ENCODE measurements at places on chromosomes 16 and 17.

DNA sequence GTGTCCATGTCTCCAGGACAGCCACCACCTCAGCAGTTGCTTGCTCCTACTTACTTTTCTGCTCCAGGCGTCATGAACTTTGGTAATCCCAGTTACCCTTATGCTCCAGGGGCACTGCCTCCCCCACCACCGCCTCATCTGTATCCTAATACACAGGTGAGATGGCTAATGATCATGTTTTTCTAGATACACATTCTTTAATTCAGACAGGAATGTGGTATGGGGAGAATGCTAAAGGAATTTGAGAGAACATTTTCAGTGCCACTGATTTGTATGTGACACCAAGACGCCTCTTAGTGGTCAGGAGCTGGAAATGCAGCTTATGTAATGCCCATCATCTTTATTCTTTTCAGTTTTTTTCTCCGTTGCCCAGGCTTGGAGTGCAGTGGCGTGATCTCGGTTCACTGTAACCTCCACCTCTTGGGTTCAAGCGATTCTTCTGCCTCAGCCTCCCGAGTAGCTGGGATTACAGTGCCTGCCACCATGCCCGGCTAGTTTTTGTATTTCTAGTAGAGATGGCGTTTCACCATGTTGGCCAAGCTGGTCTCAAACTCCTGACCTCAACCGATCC lies 8.9 kb upstream of the RAPGEFL1 start:
- peak; percentile 31 for DNase-seq

DNA sequence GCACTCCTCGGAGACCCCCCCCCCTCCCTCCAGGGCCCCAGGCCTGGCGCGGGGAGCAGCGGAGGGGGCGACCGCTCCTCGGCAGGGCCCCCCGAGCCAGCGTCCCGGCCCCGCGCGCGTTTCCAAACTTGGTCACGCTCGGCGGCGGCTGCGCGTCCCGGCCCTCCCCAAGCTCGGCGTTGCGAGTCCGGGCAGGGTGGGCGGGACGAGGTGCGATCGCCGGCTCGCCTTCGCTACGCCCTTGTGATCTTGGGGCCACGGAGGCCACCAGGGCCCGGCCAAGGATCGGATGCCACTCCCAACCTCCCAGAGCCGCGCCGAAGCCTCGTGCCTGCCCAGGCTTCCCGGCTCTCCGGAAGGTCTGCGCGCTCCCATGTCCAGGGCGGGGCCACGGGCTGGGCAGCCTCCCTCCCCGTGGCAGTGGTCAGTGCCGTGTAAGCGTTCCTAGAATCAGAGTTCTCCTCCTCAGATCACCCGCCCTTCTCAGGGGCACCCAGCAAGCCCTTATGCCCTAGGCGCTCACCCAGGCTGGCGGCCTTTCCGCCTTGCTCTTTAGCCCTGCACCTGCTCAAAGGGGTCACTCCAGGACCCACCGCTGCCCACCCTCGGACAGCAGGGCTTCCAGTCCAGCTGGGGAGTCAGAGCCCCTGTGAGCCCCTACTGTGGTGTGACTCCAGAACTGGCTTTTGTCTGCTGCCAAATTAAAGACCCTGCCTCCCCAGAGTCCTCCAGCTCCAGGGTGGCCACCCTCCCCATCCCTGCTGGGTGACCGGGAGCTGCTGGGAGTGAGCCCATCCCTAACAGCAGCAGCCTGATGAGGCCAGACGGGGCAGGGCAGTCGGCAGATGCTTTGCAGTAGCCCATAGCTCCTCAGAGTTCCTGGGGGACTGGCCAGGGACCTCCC lies 12.2 kb upstream of the MRPS23 start:
- DNase-seq, result no peak

DNA sequence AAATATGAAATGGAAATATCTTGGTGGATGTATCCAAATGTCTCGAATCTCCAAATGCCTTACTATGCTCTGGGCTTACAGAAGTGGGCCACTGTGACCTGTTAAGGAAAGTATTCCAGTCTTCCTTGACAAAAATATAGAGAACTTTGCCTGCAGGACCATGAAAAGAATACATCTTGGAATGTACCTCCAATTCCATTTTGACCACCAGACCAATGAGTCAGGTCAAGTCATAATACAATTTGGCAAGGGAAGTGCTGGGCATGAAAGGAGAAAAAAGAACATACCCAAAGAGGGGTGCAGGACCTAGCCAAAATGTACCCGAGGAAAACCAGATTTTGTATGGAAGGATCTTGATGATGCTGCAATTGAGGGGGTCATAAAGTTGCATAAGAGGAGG lies 1153.7 kb upstream of the GOT2 start:
- no peak for DNase-seq

DNA sequence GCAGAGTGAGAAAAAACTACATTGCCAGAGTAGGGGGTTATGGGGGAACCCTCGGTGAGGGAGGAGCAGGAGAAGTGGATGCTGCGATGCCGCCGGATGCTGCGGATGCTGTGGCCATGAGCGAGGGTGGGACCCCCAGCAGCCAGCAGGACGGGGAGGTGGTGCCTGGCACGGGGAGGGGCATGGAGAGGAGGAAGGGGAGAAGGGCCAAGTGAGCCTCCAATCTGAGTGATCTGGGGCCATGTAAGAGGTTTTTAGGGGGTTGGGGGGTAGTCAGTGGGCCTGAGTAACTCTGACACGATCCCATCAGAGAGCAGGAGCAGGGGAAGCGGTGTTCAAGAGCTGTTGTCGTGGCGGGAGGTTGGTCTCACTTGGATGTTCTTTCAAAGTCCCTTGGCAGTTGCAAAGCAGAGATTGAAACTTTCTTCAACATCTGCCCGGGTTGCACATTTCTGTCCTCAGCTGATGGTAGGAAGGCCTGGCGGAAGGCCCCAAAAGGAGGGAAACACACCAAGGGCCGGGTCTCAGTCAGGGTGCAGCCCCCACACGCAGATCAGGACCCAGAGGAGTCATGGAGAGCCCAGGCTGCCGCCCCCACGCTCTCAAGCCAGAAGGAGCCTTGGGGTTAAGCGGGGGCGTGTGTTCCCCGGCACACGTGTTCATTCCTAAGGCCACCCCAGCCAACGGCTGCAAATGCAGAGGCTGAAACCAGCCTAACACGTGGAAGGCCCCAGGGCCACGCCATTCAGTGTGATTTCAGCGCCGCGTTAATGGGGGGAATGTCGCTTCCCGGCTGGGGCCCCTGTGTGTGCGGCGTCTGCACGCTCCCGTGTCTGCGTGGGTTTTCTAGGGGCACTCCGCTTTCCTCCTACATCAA lies 81.7 kb downstream of the ZDHHC7 start:
- no peak for DNase-seq

- no peak for DNase-seq
Measured at GRCh38 chr17:29070781-29071180, 27.8 kb downstream of the PIPOX start.

DNA sequence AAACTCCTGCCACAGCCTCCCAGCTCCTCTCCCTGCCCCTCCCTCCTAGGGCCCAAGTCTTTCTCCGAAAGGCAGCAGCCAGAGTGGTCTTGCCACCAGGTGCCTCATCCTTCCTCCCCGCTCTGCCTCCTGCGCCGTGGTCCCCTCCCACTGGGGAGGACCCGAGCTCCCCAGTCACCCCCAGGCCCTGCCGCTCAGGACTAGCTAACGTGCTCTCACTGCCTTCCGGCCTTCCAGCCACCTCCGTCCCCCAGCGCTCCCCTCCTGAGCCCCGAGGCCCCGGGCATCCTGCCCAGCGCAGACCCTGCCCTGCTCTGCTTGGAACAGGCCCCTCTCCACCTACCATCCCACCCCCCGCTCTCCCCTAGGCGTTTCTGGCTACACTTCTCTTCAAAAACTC lies 19.4 kb upstream of the COL1A1 start:
- DNase-seq, result no peak

- peak; percentile 75 for DNase-seq
Measured at GRCh38 chr17:29778956-29779811, 150.8 kb downstream of the SSH2 start.

- DNase-seq, result no peak
Measured at GRCh38 chr17:58184308-58184985, 8.1 kb upstream of the EPX start.
